Mucosa of descending colon (tissue), 3 donors: ENCODE measurements at places on chromosomes 7 and 10.

GRCh38 chr10:129059977-129060376, 407.1 kb upstream of the MGMT start:
- DNase-seq: no peak

DNA sequence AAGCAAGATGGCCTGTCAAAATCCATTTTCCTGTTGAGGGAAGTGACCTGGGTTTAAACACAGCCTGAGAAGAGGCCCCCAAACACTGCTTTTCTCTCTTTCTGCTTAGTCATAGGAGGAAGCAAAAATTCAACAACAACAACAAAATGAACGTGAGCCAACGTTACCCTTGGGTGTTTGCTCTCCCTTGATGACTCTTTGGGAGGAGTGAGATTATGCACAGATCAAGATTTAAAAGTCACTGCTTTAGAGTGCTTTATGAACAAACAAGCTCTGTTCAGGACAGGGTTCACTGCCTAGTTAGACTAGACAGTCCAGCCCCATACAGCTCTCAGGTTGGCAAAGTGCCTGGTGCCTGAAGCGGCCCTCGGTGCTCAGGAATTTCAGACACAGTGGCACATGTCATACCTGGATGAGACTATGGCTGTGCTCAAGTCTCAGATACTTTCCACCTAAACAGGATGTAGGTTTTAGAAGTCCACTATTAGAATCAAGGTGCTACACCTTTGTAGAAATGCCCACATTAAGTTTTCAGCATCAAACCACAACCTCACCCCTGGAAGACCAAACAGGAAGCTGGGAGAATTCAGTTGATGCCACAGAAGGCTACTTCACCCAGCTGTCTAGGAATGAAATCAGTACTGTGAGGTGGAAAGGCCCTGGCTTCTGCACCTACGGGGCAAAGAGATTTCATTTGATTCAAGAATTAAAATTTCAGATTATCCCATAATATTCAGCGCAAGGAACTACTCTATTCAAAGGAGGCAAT, 38.7 kb downstream of the DENND11 start:
- peak; percentile 61 for DNase-seq

GRCh38 chr10:34333513-34333912, 481.6 kb downstream of the PARD3 start:
- DNase-seq: no peak

DNA sequence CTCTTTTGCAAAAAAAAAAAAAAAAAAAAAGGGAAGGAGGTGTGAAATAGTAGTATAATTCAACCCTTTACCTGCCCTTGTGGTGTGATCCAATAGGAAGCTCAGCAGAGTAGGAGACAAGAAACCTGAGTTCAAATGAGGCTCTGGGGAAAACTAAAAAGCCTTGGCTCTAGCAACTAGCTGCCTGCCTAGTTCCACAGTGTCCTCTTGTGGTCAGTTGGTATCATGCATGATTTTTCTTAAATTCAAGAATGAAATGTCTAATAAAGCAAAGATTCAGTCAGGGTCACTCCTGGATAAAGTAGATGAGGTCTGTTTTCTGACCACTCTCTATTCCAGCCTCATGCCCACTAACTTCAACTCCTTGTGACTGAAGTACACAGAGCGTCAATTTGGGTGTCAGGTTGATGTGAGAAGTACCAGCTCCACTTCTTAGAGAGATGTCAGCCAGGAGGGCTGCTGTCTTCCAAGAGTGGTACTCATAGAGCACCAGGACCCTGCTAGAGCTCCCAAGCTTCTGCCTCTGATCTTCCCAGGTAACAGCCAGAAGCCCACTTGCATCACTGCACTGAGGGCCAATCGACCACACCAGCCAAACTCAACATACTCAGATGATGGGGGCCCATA, 10.5 kb downstream of the LSM5 start:
- no peak for DNase-seq

DNA sequence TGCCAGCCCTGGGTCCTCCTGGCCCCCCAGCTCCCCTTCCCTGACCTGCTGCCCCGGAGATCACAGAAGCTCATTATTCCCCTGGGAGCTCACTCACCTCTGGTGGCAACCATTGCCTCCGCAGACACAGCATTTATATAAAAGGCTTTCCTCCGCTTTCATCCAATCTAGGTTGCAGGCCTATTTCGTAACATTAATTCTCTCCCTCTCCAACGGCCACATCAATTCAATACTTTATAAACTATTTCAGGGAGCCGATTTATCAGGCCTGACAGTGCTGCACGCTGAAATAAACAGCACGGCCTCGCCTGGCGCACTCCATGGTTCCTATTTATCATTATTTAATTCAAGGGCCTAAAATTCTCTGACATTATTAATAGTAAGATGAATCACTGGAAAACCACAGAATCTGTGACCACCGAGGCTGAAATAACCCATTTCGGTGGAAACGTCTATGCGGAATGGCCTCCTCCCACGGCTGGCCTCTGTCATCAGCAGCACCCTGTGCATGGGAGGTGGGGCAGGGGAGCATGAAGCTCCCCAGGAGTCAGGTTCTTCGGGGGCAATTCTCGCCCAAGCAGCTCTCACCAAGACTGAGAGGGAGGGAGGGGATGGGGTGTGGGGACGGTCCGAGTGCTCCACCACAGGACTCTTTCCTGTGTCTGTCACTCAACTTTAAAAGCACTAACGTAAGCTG, 249.3 kb upstream of the PFKP start:
- DNase-seq: no peak

- DNase-seq: no peak
Measured at GRCh38 chr10:49158404-49158803, 24.6 kb upstream of the FAM170B start.

DNA sequence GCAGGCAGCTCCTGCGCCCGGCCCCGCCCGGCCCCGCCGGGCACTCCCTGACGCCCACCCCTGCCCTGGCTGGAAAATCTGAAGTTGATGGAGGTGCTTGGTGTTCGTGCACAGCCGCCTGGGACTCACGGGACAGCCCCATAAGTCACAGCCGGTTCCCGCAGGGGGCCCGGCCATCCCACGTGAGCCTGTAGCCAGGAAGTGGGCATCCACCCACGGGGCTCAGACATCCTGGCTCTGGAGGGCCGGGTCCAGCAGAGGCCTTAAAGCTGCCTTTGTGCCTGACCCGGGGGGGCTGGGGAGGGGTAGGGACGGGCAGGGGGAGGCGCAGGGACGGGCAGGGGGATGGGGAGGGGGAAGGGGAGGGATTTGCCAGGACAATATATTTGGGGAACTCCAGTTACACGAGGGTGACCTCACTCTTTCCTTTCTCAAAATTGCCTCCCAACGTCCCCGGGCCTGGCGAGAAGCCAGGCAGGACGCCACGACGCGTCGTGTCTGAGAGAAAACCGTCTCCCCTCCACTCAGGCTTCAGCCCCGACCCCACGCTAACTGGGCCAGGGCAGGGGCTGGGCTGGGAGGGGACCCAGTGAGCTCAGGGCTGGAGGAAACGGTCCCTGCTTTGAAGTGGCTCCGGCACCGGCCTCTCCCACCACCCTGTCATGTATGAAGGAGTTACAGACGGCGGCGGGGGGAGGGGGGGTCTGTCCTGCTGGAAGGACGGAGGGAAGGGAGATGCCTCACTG, 82.1 kb upstream of the PDGFA start:
- DNase-seq: peak; percentile 84

DNA sequence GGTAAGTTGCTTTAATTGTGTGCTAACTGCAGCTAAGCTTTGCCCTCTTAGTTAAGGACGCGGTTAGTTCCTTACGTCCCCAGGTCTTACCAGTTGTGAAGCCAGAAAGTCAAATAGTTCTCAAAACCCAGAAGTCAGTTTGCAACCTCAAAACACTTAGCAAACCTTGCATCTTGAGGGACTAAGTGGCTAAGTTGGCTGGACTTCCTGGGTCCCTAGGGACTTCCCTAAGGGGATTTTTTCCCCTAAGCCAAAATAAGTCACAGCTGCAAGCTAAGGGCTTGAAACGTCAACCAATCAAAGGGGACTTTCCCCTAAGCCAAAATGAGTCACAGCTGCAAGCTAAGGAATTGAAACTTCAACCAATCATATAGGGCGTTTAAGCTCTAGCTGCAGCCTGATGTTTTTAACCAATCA, 36.2 kb upstream of the HECW1 start:
- DNase-seq: no peak

DNA sequence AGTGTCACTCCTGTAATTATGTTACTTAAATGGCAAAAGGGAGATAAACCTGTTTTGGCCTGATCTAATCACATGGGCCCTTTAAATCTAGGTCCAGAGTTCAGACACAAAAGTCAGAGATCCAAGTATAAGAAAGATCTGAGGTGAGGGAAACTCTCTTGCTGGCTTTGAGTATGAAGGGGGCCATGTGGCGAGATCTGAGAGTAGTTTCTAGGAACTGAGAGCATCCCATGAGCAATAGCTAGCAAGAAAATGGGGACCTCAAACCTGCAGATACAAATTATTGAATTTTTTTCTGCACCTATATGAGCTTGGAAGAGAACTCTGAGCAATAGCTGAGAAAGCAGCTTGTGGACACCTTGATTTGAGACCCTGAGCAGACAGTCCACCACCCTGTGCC, 27.6 kb downstream of the ANKRD7 start:
- no peak for DNase-seq

GRCh38 chr7:71208881-71209280, 76.9 kb downstream of the GALNT17 start:
- no peak for DNase-seq

- no peak for DNase-seq
Measured at GRCh38 chr7:48426331-48426965, 255.2 kb downstream of the ABCA13 start.
